HT1080 (cell line): ENCODE measurements at places on chromosomes 7 and 10. TPM values are rescaled to one million over a fixed set of nuclear protein-coding genes. Genes with fewer than 3 reads are reported as not detected.

The C10orf67 gene
- 0.10 and 0.50 TPM in 2 replicates for total RNA-seq

The PPA1 gene
- total RNA-seq = 274 and 289 TPM in 2 replicates

The EBLN1 gene
- 0.29 TPM in 1 of 2 replicates, not detected in the other for total RNA-seq

The GIMAP6 gene
- 1.4 and 1.6 TPM in 2 replicates for total RNA-seq

The PIP gene
- not detected in 2 replicates for total RNA-seq

The TET1 gene
- total RNA-seq = 0.84 and 1.2 TPM in 2 replicates

The NANOS1 gene
- total RNA-seq = 0.39 and 0.57 TPM in 2 replicates

The NKX6-2 gene
- total RNA-seq = not detected in 2 replicates

The CHRM2 gene
- total RNA-seq = not detected in 2 replicates

The ANK3 gene
- total RNA-seq = 0.53 and 0.58 TPM in 2 replicates

The MDFIC gene
- total RNA-seq = 32.5 and 33.3 TPM in 2 replicates

The FANK1 gene
- 0.42 TPM in 1 of 2 replicates, not detected in the other for total RNA-seq

The LRRC18 gene
- 0.59 and 0.70 TPM in 2 replicates for total RNA-seq

The PNLIPRP1 gene
- total RNA-seq = not detected in 2 replicates

The RPEL1 gene
- total RNA-seq = not detected in 2 replicates
